Glomerular endothelial cell (primary cell): ENCODE measurements at places on chromosomes 13 and 19. TPM values are rescaled to one million over a fixed set of nuclear protein-coding genes. Genes with fewer than 3 reads are reported as not detected.

DNA sequence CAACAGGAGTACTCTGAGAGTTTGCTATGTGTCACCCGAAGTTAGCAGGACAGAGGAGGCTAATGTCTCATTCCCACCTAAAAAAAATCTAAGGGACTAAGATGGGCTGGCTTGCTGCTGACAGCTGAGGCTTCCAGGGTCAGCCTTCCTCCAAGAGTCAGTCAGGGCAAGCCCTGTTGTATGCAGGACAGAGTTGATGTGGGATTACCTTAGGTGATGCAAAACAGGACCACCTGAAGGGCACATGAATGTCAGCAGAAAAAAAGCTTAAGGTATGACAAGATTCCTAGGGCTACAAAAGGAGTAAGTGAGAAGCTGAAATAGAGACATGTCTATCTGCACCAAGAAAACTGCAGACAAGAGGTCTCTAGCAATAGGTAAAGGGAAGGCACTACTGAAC lies 151.5 kb downstream of the NHLRC3 start:
- DNase-seq: no peak

GRCh38 chr13:109760951-109761350 lies 25.4 kb downstream of the IRS2 start:
- no peak for DNase-seq

- DNase-seq: no peak
These were observed 10.1 kb downstream of the PAK4 start for GRCh38 chr19:39135701-39136100.

DNA sequence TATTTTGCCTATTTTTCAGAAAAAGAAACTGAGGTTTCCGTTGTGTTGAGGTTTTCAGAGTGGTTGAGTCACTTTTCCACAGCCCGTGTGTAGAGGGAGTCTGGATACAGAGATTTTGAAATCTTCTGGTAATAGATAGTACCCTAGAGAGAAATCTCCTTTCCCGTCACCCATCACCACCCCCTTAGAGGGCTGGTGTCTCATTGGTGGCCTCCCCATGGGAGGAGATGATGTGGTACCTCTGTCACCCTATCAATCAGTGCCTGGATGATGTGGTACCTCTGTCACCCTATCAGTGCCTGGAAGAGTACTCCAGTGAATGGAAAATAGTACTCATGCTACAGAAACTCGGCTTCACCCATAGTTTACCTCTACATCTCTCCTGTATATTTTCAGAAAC lies 42.2 kb upstream of the SERP2 start:
- DNase-seq: no peak

- DNase-seq: no peak
These were observed 112.9 kb downstream of the LRCH1 start for GRCh38 chr13:46665633-46666482.

GRCh38 chr13:106143392-106143791 lies 392.1 kb downstream of the EFNB2 start:
- DNase-seq: no peak

Gene RASGRP4
- total RNA-seq: not detected in 2 replicates

Gene GPR12
- not detected in 2 replicates for total RNA-seq

Gene ZNF69
- total RNA-seq: 10.1 and 15.2 TPM in 2 replicates

Gene CASP14
- total RNA-seq: not detected in 2 replicates
